ENCODE measurements at places on chromosomes 7 and 10. TPM values are rescaled to one million over a fixed set of nuclear protein-coding genes. Genes with fewer than 3 reads are reported as not detected.

The GPER1 gene
- total RNA-seq: 0.89 TPM

The ENTPD1 gene
- total RNA-seq: not detected

The WASHC2A gene
- 12.2 TPM for total RNA-seq

The AVPI1 gene
- total RNA-seq: 57.9 TPM

The VSIR gene
- total RNA-seq: 31.7 TPM

The DLX6 gene
- total RNA-seq: not detected

The ZC3HAV1L gene
- total RNA-seq: 6.8 TPM

The HYAL4 gene
- not detected for total RNA-seq

The TEX36 gene
- total RNA-seq: not detected

The ABCA13 gene
- total RNA-seq: 0.05 TPM

The LIPM gene
- not detected for total RNA-seq

The SLC13A4 gene
- not detected for total RNA-seq

The SFTPD gene
- total RNA-seq: 0.22 TPM

The PODXL gene
- total RNA-seq: 62.1 TPM

Measured in A549 treated with RU486 at 1 μM for 4 hours (cell line).